Gastroesophageal sphincter (tissue), 4 donors: ENCODE measurements at places on chromosomes 3 and 15. TPM values are rescaled to one million over a fixed set of nuclear protein-coding genes. Genes with fewer than 3 reads are reported as not detected.
A peak's percentile ranks its signal among the peaks of the same experiment; 100 is the strongest.

DNA sequence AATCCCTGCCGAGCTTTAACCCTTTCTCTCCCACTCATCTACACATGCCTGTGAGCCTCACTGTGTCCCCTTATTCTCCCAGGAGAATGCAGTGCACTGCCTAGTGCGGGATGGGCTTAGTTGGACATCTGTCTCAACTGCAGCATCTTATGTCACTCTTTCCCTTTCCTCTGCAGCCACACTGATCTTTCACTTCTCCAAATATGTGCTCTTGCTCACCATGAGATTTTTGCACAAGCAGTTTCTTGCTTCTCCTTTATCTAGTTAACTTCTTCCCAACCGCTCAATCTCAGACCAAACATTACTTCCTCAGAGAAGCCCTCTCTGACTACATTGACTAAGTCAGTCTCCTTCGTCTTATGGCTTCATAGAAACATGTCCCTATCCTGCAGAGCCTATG is 292.3 kb downstream of the KBTBD8 start:
- peak; percentile 31 for ATAC-seq

DNA sequence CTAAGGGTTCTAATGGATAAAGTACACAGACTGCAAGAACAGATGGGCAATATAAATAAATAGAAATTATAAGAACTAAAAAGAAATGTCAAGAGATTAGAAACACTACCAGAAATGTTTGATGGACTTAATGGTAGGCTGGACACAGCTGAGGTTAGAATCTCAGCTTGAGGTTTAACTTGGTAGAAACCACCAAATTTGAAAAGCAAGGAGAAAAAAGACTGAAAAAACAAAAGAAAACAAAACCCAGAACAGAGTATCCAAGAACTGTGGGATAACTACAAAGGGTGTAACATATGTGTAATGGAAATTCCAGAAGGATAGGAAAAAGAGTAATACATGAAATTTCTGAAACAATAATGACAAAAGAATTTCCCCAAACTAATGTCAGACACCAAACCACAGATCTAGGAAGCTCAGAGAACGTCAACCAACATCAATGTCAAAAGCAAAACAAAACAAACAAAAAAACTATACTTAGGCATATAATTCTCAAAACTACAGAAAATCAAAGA is 35.0 kb downstream of the RFX7 start:
- no peak for ATAC-seq

DNA sequence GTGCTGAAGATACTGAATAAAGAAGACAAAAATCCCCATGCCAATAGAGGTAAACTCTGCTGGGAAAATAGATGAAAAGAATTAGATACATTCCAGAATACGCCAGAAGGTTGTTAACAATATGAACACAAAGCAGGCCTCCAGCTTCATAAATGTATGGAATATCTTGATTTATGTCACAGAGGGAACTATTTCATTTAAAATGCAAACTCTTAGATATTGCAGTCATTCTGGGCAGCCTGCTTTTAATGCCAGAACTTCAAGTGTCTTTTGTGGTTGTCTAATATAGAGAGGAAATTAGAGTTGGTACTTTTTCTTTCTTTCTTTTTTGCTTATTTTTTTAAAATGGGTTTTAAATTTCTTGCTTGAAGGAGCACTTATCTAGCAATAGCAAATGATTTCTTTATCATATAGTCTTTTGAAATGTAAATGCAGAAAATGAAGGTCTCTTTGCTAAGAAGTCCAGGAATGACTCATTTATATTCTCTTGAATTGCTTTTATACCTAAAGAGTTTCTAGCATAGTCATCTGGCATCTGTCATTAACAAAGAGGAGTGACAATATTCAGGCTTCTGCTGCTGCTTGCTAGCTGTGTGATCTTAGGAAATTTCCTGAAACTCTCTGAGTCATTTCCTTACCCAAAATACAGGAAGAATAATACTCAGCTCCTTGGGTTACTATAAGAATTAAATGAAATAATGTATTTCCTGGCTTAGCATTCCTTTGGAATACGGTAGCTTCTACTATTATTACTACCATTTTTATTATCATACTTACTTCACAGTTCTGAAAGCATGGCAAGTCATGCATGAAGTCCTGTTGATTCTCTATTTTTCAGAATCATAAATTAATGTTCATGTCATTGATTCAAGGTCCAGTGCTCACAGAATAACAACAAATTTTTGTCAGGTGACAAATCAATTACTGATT is 527.6 kb downstream of the DIPK2A start:
- no peak for ATAC-seq

GRCh38 chr3:68363796-68364195 is 568.6 kb downstream of the TAFA4 start:
- ATAC-seq, result no peak

- ATAC-seq, result no peak
These were observed 183.6 kb downstream of the ATP10A start for GRCh38 chr15:25679492-25679891.

DNA sequence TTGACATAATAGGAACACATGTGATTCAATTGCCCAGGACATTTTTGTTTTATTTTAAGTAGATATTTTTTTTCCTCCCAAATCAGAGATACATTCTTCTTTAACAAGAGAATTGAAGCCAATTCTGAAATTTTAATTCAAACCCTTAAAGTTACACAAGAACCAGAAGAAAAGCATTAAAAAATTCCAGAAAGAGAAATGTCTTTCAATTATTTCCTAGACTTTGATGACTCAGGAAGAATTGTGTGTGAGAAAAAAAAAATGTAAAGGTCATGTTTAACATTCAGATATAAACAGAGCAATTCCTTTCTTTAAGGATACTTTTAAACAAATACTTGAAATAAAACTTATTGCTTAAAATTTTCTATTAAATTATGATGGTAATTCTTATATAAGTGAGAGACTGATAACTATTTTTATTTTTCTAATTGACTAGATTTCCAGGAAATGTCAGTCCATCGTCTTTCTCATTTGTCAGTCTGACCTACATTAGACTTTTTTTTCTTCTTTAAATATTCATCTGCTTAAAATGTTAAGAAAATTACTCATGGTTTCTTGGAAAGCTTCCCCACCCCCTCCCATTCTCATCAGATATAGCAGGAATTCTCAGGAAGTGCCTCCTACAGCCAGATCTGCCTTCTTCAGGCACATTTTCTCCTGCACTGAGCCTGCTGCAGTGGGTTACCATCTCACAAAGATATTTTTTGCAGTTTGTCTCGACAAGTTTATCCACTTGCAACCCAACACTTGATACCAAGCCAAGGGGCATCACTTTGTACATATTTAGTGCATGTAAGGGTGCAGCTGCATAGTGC is 261.8 kb upstream of the CBLB start:
- no peak for ATAC-seq

Gene SYNPR
- 0.47 TPM for total RNA-seq

Gene ATP13A4
- 0.13 TPM for total RNA-seq

Gene DCUN1D1
- 41.8 TPM for total RNA-seq
